ENCODE measurements at places on chromosomes 1 and 21. TPM values are rescaled to one million over a fixed set of nuclear protein-coding genes. Genes with fewer than 3 reads are reported as not detected.

The KIF17 gene
- total RNA-seq = 4.2 TPM

The TM2D1 gene
- total RNA-seq = 59.7 TPM

The MPL gene
- 0.24 TPM for total RNA-seq

The LCE7A gene
- not detected for total RNA-seq

The MAP3K21 gene
- 22.0 TPM for total RNA-seq

The RGS18 gene
- total RNA-seq = 13.8 TPM

The ILDR2 gene
- under 0.01 TPM for total RNA-seq

The EMC1 gene
- total RNA-seq = 45.5 TPM

The UMODL1 gene
- total RNA-seq = not detected

The PLPPR4 gene
- not detected for total RNA-seq

The TMPRSS15 gene
- total RNA-seq = not detected

The LORICRIN gene
- total RNA-seq = not detected

The C1orf105 gene
- not detected for total RNA-seq

The LCE1A gene
- not detected for total RNA-seq

The SELL gene
- 12.0 TPM for total RNA-seq

The RGS7 gene
- total RNA-seq = not detected

The DNASE2B gene
- total RNA-seq = not detected

The ZNF648 gene
- 0.33 TPM for total RNA-seq

The WNT2B gene
- total RNA-seq = 19.9 TPM

The C8A gene
- total RNA-seq = not detected

The COL6A2 gene
- total RNA-seq = 397 TPM
